Astrocyte (in vitro differentiated cells and primary cell): ENCODE measurements at places on chromosomes 5 and 9.

DNA sequence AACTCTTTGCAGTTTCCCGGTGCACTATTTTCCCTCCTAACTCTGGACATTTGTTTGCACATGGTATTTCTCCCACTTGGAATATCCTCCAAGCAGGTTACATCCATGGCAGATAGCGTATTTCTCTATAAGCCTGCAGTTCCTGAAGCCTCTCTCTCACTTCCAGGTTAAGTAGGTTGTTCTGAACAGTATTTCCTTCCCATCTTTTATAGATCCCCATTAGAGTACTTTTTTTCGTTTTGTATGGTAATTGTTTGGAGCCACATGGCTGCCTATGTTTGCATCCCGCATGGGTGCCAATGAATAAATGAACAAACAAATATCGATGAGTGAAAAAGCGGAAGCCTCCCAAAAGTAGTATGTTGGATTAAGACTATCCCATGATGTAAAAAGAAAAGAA, 113.4 kb upstream of the IQGAP2 start:
- no peak for DNase-seq

DNA sequence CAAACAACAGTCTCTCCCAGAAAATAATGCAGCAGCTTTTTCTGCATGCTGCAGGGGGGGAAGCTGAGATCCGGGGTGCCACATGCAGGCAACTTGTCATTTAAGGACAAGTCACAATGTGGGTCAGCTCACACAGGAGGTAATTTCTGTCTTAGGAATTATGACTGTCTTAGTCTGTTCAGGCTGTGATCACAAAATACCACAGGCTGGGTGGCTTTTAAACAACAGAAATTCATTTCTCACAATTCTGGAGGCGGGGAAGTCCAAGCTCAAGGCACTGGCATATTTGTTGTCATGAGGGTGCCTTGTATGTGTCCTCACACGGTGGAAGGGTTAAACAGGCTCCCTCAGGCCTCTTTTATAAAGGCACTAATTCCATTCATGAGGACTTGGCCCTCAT, 127.7 kb downstream of the DIRAS2 start:
- DNase-seq: no peak

DNA sequence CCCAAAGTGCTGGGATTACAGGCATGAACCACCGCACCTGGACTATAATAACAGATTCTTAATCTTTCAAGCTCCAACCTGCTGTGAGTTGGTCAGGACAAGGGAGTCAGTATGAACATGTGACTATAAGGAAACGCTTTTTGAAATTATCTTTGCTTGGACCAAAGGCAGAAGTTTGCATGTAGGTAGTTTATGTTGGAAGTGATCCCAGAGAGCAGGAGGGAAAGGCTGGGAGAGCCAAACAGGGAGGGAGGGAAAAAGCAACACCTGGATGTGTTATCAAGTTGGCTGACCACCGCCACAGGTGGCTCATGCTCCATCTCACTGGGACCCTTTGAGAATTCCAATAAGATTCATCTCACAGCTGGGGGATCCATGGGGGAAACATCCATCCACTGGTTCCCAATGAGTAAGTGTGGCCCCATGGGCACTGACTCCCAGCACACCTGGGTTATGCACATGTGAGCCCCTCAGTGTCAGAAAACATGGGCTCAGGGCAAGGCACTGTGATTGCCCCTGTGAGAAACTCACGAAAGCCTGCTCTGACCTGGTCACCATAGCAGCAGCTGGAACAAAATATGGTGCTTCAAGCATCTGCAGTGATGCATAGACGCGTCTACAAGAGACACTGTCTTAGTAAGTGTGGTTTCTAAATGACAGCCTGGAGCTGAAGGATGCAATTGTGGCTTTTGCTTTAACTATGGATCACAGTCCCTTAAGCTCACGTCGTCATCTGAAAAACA, 62.1 kb downstream of the ARSB start:
- DNase-seq: no peak

DNA sequence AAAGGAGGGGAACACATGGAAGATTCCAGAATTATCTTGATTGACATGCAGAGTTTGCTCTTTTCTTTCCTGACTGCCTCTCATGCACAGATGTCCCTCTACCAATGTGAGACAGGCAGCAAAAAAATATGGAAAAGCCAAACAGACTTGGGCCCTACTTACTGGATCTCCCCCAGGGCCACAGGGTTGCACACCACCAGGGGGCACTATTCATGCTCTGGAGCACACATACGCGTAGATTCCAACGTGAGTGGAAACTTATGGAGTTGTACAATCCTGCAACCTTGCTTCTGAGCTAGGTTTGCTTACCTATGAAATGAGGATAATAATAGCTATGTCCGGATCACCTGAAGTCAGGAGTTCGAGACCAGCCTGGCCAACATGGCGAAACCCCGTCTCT, 319.5 kb downstream of the ARHGEF28 start:
- no peak for DNase-seq

DNA sequence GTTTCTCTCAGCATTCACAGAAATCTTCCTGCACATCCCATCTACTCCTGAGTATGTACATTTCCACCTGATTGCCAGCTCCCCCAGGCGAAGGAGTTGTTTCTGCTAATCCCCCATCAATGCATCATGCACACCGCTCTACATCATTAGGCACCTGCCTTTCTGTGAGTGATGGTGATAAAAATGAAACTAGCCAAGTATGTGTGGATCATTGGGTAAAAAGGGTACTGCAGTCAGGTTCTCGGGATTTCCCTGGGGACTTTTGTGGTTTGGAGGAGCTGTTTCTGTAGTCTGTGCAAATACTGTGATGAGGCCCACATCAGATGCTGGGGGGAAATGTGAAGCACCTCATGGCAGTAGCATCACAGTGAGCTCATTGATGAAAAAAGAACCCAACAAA, 30.4 kb downstream of the CAMK4 start:
- peak; percentile 21 for DNase-seq

DNA sequence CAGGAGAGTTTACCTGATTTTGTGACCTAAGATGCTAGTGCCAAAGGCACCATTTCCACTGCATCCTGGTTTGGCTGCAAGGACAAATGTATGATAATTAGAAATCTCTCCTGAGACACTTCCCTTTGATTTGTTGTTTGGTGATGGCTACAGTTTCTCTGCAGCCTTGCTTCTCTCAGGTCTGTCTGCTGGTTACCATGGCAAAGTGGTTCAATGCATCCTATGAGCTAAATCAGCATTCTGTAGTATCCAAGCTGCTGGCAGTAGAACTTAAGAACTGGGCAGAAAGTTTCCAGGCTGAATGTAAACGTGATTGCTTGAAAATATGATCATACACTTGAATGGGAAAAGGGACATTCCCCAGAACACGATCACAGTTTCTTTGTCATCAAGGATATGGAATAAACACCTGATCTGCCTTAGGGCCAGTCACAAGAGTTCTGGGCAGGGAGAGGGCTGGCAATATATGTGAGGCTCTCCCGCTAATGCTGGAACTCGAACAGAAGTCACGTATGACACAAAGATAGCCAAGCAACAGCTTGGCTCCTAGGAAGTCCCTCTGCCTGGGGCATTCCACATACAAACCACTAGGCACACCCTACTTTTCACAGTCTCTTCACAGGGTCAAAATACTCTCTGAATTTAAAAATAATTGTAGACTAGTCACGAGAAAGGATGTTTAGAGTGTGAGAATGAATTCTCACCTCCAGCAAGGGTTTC, 138.1 kb upstream of the GRAMD2B start:
- no peak for DNase-seq

DNA sequence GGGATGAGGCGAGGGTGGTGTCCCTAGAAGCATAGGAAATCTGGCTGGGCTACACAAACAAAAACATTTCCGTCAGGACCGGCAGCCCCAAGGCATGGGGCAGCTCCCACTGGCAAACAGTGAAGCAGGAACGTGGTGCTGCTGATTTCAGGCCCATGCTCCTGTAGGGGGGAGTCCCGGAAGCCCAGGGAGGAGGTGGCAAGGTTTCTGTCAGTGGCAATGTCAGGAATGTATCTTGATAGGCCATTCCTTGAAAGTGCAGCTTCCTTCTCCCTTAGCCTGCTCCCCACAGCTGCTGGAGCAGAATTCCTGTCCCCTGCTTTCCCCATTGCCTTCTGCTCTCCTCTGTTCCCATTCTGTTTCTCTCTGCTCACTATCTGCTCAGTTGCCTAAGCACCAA, 42.4 kb downstream of the MRRF start:
- DNase-seq: no peak

DNA sequence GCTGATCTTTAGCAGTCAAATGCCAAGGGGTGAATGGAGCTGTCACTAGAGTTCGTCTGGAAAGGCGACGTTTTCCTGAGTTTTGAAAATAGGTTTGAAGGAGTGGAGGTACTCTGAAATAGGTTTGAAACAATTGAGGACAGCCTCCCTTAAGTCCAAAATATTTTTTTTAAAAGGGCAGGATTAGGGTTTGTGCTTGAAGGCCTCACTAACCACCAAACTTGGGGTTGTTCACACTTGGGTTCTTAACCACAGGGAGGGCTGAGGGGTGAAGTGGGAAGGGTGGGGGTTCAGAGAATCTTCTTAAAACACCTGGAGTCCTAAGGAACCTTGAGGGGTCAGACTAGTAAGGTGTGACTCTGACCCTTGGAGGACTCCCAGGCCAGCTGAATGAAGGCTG, 3.5 kb upstream of the PCDH12 start:
- DNase-seq: no peak

DNA sequence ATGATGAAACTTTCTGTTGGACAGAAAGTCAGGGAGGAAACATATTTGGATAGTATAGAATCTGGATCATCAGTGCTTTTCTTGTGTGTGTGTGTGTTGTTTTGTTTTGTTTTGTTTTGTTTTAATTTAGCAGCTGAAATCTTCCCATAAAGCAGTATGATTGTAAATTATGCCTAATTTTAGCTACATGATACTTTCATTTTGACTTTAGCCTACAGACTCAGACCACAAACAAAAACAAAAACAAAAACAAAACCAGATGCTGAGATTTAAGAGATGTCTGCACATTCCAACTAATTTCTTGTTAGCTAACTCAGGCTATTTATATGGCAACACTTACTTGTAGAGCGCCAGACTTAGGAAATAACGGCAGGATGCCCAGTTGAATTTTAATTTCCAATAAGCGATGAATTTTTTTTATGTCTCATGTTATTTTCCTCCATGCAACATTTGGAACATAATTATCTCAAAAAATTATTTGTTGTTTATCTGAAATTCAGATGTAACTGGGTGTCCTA, 119.5 kb upstream of the TRPC7 start:
- DNase-seq: no peak

- peak; percentile 57 for DNase-seq
Measured at GRCh38 chr9:106883626-106884190, 20.7 kb downstream of the ZNF462 start.

- DNase-seq: no peak
Measured at GRCh38 chr9:37197158-37198038, 77.0 kb downstream of the ZCCHC7 start.

DNA sequence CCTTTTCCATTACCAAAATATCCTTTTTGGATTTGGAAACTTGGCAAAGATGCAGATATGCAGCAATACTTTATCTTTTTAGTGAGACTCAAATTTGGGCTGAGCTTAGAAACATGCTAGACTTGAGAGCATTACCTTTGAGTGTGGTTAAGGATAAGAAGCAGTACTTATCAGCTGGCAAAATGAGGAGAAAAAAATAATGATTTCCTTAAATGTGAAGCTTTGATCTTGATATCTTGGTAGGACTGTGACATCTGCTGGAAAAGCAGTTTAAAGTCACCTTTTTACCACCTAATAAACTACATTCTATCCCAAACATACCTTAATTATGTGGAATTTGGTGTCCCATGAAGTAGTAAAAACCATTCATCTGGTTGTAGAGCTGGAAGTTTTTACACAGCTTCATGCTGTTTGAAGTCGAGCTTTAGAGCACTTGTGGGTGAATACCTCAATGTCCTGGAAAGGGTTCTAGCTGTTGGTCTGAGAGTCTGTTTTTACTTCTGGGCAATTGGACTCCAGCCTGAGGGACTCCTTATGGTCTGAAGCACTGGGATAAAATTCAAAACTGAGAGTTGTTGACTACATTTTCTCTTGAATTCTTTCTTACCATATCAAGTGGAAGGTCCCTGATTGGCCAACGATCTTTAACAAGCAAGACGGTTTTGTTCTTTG, 53.4 kb downstream of the LRRC70 start:
- no peak for DNase-seq

DNA sequence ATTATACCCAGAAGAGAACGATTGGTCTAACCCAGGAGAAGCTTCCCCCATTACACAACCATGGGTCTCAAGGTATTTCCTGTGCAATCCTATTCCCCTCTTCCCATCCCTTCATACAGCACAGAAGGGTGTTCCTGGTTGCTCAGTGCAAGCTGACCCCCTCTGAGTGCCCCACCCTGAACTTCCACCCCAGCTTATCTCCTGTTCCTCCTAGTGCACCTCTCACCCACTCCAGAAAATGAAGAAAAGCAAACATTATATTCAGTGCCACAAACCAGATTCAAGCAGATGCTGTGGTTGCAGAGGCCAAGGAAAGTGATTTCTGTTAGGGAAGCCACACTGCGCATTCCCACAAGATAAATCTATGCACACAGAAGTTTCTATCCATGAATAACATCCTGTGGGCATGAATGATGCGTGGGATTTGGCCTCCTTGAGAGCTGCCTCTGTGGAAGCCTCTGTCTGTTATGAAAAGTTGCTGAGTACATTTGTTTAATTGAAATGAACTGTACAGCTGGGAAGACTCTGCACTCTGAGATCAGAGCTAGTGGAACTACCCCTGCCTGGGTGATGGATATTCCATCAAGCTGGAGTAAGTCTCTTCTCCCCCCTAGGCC, 2.2 kb upstream of the OR2S2 start:
- peak; percentile 89 for DNase-seq

DNA sequence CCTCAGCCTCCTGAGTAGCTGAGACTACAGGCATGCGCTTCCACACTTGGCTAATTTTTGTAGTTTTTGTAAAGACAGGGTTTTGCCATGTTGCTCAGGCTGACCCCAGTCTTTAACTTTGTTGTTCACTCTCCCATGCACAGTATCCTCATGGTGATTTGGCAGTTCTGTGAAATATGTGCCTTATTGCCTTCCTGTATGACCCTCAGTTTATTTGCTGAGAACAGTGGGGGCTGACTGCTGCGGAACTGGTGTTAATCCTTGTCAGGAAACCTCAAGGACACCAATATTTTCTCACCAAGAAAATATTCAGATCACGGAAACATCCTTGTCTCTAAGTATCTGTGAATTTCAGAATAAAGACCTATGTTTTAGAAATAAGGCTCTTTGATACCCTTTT, 287.8 kb downstream of the ARRDC3 start:
- DNase-seq: no peak

- no peak for DNase-seq
Measured at GRCh38 chr5:6631441-6631840, 1.4 kb downstream of the NSUN2 start.
